ENCODE measurements at places on chromosomes 7 and 10.

GRCh38 chr7:209906-210305 lies 17.5 kb downstream of the FAM20C start:
- DNase-seq: no peak

DNA sequence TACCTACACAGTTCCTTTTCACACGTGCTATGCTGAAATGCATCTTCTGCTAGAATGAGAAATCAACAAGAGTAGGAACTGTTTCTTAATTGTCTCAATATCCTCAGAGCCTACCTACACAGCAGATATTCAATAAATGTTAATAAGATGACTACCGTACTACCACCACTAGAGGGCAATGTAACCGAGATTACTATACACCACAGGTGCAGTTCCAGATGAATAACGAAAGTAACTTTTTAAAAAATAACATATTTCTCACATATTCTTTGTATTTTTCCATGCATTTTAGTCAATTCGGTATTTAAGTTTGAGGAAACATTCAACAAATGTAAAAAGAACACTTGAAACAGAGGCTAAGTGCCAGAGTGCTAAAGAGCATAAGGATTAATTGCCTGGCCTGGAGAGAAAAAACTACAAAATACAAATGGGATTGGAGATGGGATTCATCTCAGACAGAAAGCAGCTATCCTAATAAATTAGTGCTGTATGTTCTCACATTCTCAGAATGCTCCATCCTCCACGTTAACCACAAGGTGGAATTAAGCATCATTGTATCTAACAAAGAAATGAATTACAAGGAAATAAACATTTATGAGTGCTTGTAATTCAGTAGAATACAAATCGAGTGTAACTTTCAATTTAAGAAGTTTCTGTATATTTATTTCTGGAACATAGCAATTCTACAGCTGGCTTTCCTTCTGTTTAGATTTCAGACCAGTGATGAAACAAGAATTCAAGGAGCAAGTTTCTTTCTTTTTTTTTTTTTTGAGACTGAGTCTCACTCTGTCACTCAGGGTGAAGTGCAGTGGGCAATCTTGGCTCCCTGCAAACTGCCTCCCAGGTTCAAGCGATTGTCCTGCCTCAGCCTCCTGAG lies 20.3 kb upstream of the HECTD2 start:
- DNase-seq: no peak

DNA sequence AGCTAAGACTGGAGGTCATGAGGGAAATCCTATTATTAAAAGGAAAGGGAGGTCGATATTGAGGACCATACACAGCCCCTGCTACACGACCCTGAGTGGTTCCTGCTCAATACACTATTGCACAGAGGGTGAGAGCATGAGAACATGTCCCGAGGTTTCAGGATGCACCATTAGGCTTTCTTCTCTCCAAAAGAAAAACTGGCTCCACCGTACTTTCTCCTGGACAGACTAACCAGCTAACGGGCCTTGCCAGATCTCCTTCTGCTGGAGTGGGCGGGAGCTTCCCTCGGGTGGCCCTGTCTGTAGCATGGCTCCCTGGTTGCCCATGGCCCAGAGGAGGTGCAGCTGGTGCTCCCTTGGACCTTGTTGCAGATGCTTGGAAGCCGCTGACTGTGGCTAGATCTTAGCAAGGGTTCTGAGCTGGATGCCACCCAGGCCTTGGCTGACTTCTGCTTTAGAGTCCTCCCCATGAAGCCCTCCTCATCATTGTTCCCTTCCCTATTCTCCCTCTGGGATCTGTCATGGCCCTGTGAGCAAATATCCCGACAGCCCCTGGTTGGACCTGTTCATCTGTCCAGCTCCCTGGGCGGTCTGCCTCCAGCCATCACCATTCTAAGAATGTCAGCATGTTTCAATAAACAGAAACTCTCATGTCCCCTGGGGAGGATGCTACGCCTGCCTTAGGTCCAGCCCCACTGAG lies 52.9 kb upstream of the SHH start:
- DNase-seq: no peak

GRCh38 chr10:12484941-12485805 lies 135.8 kb downstream of the CAMK1D start:
- no peak for DNase-seq

DNA sequence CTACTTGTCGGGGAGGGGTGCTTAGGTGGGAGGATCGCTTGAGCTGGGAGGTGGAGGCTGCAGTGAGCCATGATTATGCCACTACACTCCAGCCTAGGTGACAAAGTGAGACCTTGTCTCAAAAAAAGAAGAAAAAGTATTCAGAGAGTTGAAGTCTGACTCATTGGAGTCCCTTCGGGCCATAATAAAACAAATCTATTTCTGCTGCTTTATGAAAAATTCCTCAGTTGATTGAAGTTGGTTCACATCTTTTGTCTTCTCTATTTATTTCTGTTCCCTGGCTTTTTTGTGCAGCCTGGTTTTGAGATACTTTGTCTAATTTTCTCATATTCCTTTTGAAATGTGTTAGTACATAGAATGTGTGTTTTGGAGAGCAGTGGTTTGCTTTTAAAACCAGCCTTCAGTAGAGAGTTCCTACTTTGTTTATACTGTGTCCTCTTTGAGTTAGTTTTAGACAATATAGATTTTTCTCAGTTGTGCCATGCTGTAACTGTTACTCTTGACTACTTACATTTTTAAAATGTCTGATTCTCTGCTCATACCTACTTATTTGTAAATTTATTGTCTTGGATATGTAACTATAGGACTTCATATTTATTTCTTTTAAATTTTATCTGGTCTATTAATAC lies 36.7 kb downstream of the LUC7L2 start:
- DNase-seq: no peak

- DNase-seq: no peak
Observed at GRCh38 chr10:126841341-126841895, 63.8 kb upstream of the DOCK1 start.

DNA sequence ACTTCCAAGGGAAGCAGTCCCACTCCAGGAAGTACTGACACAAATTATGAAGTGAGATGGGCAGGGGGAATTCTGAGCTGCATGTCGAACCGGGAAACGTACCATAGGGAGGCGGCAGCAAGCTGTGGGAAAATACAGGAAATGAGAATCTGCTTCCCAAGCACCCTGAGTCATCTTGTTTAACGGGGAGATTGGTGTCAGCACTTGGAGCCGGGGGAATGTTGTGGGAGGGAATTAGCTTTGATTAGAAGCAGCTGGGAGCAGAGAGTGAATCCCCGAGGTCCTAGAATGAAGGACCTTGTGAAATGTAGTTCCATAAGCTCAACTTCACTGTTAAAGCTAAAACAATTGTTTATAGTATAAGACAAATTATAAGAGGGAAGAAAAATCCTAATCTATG lies 141.4 kb upstream of the PRKCQ start:
- no peak for DNase-seq
